DND-41 (cell line): ENCODE measurements at places on chromosomes 3 and 15.

GRCh38 chr3:152477422-152477821 lies 208.7 kb downstream of the MBNL1 start:
- no peak for DNase-seq

DNA sequence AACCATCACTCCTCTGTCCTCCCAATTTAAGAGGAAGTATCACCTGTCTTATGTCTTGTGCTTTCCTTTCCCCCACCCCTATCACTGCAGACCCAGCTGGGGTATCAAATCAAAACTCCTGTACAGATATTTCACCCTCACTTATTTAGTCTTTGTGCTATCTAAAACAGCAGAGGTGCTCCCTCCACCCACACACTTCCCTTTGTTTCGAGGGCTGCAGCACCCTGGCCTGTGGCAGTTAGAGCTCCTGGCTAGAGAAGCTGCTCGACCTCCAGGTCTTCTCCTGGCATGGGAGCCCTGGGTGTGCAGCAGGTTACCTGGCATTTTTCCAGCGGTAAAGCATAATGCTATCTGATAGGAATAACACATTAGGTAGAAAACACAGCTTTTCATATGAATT lies 181.4 kb upstream of the BCL6 start:
- DNase-seq = no peak

GRCh38 chr3:47961815-47962606 lies 54.2 kb downstream of the MAP4 start:
- peak; percentile 18 for DNase-seq

GRCh38 chr3:175608356-175608755 lies 749.2 kb downstream of the NAALADL2 start:
- no peak for DNase-seq

DNA sequence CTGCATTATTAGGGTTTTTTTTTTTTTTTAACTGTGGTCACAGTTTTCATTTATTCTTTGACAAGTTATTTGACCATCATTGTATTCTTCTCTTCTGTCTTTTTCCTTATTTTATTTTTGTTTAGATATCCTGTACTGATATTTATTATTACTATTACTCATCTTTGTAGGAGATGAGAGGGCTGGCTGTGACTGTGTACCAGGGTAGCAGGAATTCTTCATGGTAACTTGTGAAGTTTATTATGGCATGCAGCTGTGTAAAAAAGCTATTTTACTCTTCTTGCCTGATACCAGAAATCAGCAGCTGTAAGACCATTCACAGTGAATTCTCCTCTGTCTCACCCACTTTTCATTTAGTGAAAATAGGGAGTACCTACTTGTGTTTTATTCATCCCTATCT lies 44.5 kb downstream of the ATP6V1A start:
- no peak for DNase-seq
